ENCODE measurements at places on chromosomes 5 and 9.

- no peak for DNase-seq
Observed at GRCh38 chr5:10301266-10301665, 6.4 kb downstream of the CMBL start.

DNA sequence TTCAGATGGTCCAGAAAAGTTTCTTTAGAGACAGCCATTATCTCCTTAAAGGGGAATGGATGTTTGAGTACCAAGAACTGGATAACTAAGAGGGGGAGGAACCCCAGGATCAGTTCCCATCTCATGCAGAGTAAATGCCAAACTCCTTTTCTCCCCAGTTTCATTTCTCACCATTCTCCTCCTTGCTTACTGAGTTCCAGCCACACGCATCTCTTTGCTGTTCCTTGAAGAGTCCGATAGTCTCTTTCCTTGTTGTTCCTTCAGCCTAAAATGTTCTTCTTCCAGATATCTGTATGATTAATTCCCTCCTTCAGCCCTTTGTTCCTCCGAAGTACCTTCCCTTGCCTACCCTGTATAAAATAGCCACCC lies 30.0 kb downstream of the KDM4C start:
- no peak for DNase-seq

- DNase-seq, result no peak
Observed at GRCh38 chr9:94827584-94828304, 101.2 kb downstream of the AOPEP start.

DNA sequence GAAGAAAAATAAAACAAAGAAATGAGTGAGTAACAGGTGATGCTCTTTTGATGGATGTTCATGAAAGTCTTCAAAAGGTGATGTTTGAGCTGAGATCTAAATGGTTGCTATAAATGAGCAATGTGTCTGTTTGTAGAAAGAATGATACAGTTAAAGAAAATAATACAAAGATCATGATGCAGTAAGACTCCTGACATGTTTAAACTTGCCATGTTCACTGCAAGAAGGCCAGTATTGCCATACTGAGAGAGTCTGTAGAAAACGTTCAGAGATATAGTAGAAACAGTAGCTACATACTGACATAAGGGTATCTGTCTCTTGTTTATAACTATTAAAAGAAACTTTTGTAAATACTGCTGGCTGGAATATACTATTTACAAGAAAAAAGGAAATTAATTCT lies 1609.2 kb upstream of the ACO1 start:
- DNase-seq, result no peak

- no peak for DNase-seq
Observed at GRCh38 chr5:142906863-142907671, 136.9 kb downstream of the ARHGAP26 start.

- DNase-seq, result no peak
Observed at GRCh38 chr5:6843821-6844220, 130.6 kb downstream of the TENT4A start.

Measured in GM06990 (cell line).